ENCODE measurements at places on chromosomes 4 and X.
A peak's percentile ranks its signal among the peaks of the same experiment; 100 is the strongest.

- DNase-seq: no peak
Measured at GRCh38 chr4:98661371-98662054, 3.1 kb upstream of the TSPAN5 start.

GRCh38 chrX:80246271-80246670 is 174.0 kb upstream of the TENT5D start:
- DNase-seq: no peak

GRCh38 chr4:86791126-86791525 is 58.1 kb downstream of the SLC10A6 start:
- DNase-seq: no peak

DNA sequence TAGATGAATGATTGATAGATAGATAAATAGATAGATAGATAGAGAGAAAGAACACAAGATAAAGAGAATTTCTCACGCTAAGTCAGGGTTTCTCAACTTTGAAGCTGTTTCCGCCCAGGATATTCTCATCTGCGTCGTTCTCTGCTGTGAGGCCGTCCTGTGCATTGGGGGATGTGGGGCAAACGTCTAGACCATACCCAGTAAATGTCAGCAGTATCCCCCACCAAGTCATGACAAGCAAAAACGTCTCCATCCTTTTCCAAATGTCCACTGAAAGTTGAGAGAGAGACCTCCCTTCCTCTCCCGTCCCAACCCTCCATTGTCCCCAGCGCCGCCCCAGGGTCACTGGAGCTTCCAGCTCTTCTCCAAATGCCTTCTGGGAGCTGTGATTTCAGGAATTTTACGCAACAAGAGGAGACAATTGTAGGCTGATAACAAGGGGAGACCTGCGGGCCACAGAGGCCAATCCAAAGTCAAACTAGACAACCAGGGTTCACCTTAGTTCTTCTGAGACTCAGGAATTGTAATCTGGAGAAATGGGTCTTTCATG is 8.9 kb upstream of the CRLF2 start:
- no peak for DNase-seq

GRCh38 chr4:140367738-140368137 is 5.7 kb upstream of the SCOC start:
- no peak for DNase-seq

- peak; percentile 40 for DNase-seq
Measured at GRCh38 chr4:121252224-121252806, 88.2 kb upstream of the TNIP3 start.

GRCh38 chrX:68939868-68940267 is 111.0 kb downstream of the EFNB1 start:
- no peak for DNase-seq

DNA sequence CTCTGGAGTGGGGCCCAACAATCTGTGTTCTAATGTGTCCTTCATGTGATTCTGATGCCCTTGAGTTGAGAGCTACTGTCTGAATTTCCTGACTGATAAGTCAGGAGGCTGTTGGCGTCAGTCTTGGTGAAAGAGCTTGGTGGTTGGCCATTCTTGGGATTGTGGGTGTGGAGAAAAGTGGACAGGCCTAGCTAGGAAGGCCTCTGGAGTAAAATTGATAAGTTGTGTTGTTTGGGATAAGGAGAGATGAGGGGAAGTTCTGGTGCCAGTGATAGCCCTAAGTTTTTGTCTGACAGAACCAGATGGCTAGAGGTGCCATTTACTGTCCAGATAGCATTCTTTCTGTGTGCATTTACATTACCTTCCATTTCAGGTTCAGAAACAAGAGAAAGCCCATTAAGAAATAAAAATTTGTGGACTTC is 11.7 kb downstream of the NSD2 start:
- DNase-seq: no peak

- no peak for DNase-seq
Measured at GRCh38 chr4:27407616-27408015, 547.0 kb downstream of the STIM2 start.

DNA sequence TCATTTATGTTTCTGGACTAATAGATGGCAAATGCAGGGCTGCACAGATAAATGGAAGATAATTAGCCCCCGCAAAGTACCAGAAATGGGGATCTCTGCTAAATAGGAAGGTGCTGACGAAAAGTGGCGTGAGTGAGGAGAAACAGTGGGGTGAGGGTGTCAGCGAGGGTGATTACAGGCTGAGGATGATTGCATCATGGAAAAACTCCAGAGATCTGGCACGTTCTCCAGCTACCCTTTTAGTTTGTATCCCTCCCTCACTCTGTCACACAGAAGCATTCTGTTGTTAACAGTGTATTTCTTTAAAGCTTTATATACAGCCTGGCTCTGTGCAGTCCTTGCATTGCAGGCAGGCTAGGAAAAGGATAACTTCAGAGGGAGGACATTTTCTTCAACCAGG is 309.6 kb upstream of the DDX53 start:
- DNase-seq: no peak

- peak; percentile 50 for DNase-seq
Measured at GRCh38 chrX:86047174-86047935, at the start of gene CHM. Gene CHM, minus strand, starts transcription at chrX:86047558. Its CDS starts 26 bp downstream, at chrX:86047532.

- no peak for DNase-seq
Measured at GRCh38 chr4:100348473-100348872, 158.2 kb upstream of the DDIT4L start.

DNA sequence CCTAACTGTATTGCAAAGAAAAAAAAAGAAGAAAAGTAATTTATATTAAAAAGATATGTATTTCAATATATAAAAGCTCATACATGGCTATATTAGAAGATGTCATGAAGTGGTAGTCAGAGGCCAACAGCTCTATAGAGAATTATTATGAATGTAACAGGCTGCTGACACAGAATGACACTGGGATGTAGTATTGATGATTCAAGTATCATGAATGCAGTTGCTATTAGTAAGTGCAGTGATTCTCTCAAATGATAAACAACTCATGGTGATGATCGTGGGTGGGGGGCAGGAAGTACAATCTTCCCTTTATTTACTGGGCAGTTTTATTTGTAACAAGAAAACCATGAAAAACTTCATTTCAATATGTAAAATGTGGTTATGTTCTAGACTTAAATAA is 124.6 kb downstream of the COL4A6 start:
- DNase-seq: no peak

DNA sequence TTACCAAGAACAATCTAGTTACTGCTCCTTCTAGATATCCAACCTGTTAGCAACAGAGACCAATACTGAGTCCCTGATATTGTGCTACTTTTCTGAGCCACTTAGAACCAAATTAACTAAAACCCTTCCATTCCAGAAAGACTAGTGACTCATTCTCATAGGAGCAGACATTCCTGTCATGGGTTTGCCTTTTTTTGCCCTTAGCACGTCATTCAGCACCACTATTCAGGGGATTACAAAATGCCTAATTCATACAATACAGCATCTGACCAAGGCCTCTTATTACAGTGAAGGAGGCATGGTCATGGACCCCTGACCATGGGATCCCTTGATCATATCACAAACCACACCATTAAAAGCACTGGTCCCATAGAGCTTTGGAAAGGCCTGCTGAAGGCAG is 123.8 kb upstream of the CXCL13 start:
- DNase-seq: no peak

- DNase-seq: no peak
Measured at GRCh38 chrX:150616179-150616862, 47.9 kb downstream of the MTM1 start.

- no peak for DNase-seq
Measured at GRCh38 chr4:119632216-119632615, 3.6 kb upstream of the PDE5A start.

DNA sequence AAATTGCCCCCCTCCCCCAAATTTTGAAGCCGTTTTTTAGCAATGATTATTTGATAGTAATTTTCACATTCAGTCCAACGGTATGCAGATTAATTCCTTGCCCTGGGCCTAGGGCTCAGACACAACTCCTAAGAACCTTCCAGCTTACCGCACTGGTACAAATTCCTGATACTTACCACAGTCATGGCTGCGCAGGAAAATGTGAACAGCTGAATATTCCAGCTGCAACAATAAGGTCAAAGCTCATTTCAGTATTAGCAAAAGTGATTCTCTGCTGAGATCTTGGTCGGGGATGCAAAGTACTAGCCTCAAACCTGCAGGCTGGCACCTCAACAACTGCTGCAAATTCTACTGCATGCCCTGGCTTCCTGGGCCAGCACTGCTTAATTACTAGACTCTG is 3.0 kb downstream of the ATP11C start:
- DNase-seq: no peak

GRCh38 chrX:43865791-43866190 is 16.5 kb downstream of the MAOB start:
- no peak for DNase-seq

DNA sequence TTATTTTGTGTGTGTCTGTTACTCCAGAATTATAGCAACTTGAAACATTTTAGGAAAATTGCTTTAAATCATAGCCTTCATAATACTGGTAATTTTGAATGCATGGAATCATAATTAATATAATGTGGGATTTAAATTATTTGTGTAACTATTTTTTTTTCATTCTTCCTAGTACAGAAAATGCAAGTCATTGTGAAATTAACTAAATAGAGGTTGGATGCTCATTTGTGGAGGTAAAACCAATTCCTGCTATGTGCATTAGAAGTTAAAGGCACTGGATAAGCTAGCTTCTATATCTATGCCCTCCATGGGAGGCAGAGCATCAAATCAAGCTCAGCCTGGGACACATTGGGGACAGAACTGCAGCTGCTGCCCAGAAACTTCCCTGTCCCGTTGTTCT is 1048.5 kb upstream of the PABPC4L start:
- no peak for DNase-seq

DNA sequence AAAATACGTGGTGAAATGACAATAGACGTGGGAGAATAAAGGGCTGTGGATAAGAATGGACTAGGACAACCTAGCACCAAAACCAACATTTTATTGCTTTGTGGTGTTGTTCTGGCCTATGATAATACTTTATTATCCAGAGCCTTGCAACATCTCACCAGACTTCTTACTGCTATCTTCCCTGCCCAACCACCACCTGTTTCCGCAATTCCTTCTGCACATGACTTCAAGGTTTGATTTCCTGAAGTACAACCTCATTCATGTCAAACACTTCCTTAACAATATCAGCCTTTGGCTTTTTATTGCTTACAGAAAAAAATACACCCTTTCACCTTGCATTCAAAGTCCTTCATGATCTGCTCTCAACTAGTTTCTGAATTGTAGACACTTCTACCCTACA is 84.8 kb downstream of the RTL3 start:
- DNase-seq: no peak

DNA sequence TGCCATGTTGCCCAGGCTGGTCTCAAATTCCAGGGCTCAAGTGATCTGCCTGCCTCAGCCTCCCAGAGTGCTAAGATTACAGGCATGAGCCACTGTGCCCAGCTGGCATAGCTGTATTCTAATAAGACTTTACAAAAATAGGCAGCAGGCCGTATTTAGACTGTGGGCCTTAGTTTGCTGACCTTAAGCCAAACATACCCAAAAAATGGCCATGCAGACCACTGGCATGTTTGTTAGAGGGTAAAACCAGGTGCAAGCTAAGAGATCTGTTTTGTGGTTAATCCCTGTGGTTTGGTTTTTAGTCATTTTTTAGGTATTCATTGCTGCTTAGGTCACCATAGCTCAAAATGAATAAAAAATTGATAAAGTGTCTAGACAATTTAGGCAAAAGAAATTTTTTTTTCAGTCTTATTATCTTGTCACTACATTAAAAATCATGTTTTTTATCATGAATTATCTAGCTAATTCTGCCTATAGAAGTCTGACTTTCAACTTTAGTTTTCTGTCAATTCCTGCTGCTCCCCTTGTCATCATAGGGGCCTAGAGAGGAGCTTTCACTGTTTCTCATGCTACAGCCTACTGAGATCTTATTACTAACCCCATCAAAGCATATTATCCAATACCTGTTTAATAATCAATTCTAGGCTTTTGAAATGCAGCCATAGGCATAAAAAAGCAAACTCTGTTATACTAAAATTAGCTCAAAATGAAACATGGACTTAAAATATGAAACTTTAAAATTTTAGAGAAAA is 7.5 kb upstream of the SPINK2 start:
- no peak for DNase-seq

DNA sequence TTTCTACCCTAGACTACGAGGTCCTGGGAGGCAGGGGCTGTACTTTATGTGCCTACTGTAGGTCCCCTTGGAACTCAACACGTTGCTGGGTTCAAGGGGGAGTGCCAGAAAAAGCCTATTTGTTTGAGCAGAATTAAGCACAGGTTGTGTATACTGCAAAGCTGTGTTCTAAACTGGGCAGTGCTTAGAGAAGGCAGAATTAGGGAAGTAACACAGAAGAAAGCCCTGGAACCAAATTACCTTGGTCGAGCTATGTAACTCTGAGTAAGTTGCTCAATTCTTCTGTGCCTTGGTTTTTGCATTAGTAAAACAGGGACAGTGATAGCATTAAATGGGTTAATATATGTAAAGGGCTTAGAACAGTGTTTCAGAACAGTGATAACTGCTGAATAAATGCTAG is 245.0 kb upstream of the SFRP2 start:
- no peak for DNase-seq

GRCh38 chrX:42524379-42524778 is 253.6 kb downstream of the PPP1R2C start:
- DNase-seq: no peak

DNA sequence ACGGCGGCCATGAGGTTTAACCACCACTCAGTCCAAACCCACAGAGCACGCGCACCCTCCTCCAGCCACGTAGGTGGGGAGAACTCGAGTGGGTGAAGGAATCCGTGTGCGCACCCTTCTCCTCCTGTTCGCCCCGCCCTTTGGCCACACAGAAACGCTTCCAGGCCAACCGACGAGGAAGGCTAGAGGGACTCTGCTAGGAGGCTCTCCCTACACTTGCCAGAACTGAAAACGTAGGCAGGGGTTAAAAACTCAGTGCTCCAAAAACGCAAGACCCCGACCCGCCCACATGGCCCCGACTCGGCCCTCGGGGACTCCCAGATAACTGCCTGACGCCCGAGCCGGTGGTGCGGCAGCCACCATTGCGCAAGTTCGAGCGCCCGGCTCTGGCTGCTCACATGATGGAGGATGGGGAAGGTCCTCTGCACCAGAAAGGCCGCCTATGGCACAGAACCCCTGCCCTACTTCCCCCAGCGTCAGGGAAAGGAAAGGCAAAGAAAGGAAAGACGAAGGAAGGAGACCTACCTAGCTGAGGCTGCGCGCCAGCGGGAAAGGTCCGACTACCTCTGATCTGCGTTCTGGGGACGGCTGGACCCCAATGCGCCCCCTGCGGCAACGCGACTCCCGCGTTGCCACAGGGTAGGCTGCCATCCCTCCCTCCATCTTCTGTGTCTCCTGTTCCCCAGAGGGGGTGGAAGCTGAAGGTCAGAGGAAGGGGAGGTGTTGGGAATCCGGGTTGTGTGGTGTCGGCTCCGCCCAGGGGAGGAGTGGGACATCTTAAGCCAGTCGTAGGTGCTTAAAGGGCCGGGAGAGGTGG is 201.9 kb upstream of the AGTR2 start:
- no peak for DNase-seq

- no peak for DNase-seq
Measured at GRCh38 chr4:163378661-163379060, 35.0 kb downstream of the NPY5R start.

GRCh38 chrX:154032160-154032559 is 12.5 kb upstream of the IRAK1 start:
- DNase-seq: no peak

- no peak for DNase-seq
Measured at GRCh38 chr4:180057299-180057721, 2185.9 kb upstream of the TENM3 start.

- DNase-seq: no peak
Measured at GRCh38 chrX:43728966-43729365, 72.9 kb downstream of the MAOA start.

All from brain pericyte (primary cell).